ENCODE measurements at places on chromosomes 16 and 17.

- peak; percentile 49 for DNase-seq
These were observed 1.9 kb downstream of the CCR10 start for GRCh38 chr17:42679492-42680330.

GRCh38 chr17:4565209-4566141 lies 5.1 kb upstream of the GGT6 start:
- DNase-seq: no peak

DNA sequence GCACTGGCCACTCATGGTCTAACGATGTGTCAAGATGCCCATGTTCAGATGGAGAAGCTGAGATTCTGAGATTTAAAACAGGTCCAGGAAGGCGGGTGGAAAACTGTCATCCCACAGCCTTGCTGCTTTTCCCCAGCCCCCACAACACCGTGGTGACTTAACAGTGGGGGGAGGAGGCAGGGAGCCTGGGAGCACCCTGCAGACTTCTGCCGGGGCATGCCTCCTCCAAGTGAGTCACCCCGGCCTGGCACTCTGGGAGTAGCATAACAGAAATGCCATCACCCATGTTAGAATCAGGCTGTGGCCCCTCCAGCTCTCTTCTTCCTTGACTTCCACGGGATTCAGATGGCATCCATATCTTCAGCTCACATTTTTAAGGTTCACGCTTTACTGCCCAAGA lies 164.8 kb downstream of the CBLN1 start:
- no peak for DNase-seq

DNA sequence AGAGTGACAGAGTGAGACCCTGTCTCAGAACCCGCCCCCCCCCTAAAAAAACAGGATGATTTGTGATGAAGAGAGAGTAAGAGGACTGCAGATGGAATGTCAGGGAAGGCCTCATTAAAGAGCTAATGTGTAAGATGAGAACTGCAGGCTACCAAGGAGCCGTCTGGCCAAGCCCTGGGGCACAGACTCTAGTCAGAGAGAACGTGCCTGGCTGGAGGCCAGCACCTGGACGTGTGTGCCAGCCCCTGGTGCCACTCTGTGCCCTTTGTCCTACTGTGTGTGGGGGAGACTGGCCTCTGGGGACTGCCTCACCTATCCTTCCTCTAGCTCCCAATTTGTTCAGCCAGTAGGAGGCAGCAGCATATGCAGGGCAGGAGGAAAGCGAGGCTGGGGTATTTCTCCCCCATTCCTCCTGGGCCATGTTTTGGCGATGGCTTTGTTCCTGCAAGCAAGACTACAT lies 37.1 kb downstream of the KNOP1 start:
- no peak for DNase-seq

DNA sequence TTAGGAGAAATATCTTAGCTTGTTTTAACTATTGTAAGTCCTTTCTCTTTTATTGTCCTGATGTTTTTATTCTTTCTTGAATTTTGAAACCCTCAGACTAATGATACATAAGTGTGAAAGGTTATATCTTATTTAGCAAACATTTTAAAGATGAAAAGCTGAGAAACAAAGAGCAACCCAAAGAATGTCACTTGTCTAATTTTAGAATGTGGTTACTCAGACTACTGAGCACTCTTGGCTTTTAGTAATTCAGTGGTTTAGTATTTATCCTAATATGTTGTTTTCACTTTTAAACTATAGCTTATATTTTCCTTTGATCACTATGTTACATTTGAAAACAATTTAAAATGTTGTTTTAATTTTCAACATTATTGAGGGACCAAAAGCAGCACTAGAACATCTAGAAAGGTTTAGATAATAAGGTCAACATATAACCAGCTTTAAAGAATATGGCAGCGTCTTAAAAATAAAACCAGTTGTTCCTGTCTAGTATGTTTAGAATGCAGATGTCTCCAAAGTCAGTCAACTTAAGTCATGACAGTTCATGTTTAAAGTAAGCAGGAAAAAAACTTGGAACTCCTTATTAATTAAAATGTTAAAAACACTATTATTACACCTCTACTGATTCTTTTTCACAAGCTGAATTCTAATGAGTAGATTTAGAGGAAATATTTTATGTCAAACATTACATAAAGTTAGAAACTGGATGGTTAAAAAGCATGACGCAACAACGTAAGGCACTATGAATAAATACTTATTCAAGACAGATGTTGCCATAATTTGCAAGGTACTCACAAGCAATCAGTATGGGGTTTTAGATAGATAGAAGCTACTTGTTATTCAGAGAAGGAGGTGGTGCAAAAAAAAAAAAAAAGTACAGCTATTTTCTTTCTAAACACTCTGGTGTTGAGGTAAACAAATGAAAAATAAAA lies 2.4 kb downstream of the MBTD1 start:
- no peak for DNase-seq

GRCh38 chr16:88415713-88416323 lies 33.1 kb downstream of the ZNF469 start:
- DNase-seq: no peak

GRCh38 chr17:32901743-32902142 lies 24.8 kb upstream of the MYO1D start:
- DNase-seq: no peak

DNA sequence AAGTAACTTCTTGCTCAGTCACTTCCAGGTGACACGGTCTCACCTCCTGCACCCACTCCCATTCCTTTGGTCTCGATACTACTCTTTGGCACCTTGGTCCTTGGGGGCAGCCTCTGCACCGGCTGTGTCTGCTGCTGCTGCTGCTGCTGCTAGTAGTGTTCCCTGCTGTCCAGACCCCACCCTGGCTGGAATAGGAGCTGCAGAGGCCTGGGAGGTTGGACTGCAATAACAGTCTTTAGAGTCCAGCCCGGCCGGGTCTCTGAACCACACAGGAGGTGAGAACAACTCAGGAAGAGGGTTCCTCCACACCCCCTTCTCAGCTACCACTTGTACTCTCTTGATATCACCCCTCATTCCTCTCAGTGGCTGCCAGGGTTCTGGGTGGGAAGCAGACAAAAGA lies 231.1 kb upstream of the NLRP1 start:
- DNase-seq: no peak

DNA sequence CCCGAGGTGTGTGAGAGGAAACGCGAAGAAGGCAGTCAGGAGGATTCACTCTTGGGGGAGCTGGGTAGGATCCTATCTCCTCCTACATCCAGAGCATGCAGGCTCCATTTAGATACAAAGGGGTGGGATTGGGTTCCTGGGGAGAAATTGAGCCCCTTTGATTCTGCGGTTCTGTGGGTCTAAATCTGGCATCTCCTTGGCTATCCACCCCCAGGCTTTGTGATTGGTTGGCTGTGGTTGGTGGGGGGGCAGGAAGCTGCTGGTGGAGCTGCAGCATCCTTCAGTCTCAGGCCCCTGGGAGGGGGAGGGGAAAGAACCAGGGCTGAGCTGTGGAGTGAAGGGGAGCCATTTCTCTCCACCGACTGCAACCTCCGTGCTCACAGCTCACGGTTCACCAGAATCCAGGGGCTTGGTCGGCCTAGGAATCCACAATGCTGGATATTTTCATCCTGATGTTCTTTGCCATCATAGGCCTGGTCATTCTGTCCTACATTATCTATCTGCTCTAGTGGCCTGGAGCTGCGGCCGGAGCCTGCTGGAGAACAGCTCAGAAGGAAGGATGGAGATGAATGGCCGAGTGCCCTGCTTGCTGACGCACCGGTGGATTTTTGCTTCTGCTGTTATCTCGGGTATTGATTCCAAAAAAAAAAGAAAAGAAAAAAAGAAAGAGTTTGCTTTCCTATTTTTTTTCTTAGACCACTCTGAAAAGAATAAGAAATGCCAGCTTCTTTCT lies at the start of gene LASP1NB:
LASP1NB (plus strand) TSS at position 352 of the 733 bp plus-strand sequence.
- DNase-seq: no peak

GRCh38 chr16:68728523-68728922 lies 8.6 kb upstream of the CDH1 start:
- DNase-seq: no peak

- no peak for DNase-seq
These were observed 1.3 kb downstream of the C17orf58 start for GRCh38 chr17:67994817-67995569.

DNA sequence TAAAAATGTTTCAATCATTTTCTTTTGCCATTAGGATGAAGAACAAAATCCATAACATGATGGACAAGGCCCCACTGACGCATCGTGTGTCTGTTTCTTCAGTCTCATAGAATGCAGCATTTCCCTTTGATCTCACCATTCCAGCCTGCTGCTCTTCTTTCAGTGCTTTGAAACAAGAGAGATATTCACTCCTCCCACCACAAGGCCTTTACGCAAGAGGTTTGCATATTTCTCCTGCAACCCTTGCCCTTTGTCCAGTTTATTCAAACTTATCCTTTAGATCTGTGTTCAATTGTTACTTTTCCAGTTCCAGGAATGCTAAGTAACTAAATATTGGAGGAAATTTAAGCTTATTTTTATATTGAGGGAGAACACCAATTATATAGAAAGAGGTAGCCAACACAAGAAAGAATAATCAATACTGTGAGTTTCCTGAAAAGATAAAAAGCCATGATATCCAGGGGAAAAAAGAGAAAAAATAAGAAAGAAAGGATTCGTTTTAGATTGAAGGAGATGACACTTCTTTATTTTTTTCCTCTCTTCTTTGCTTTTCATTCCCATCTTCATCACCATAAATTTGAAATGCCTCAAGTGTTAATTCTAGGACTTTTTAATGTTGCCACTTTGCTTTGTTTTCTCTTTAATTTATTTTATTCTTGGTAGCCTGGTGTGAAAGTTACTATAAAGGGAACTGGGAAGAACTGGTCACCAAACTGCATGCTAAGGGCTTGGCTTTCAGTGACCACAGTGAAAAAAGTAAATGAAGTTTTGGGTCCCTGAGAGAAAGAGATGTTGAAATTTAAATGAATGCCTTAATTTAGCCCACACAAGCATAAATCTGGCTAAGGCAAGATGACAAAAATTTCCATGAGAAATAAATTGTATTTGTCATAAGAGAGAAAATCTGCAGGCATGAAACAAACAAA lies 102.1 kb downstream of the KIF2B start:
- no peak for DNase-seq

- DNase-seq: no peak
These were observed 43.9 kb upstream of the SLC5A11 start for GRCh38 chr16:24801761-24802302.

DNA sequence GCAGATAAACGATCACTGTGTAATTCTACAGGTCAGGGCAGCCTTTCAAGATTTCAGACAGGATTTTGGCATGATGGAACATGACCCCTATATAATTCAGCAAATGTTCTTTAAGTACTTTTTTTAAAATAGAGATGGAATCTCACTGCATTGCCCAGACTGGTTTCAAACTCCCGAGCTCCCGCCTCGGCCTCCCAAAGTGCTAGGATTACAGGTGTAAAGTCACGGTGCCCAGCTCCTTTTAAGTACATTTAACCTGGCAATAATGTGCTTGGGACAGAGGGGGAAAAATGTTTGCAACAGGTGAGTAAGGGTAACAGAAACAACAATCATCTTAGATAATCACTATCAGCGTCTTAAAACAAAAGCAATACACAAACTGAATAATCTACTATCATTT lies 66.5 kb upstream of the PSMD7 start:
- DNase-seq: no peak

GRCh38 chr17:75518201-75518600 lies 1.9 kb downstream of the TSEN54 start:
- DNase-seq: no peak

DNA sequence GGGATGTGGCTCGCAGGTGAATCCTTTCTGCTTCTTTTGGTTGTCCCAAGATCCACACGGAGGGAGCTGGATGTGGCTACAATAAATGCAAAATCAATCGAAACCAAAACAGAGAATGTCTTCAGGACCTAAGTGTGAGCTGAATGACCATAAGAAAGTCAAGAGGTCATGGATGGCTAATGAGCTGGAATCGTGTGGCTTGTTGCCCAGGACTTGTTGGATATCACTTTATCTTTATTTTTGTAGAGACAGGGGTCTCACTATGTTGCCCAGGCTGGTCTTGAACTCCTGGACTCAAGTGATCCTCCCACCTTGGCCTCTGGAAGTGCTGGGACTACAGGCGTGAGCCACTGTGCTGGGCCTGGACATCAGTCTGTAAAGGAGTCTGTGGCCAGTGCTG lies 326.8 kb upstream of the N4BP1 start:
- DNase-seq: no peak

DNA sequence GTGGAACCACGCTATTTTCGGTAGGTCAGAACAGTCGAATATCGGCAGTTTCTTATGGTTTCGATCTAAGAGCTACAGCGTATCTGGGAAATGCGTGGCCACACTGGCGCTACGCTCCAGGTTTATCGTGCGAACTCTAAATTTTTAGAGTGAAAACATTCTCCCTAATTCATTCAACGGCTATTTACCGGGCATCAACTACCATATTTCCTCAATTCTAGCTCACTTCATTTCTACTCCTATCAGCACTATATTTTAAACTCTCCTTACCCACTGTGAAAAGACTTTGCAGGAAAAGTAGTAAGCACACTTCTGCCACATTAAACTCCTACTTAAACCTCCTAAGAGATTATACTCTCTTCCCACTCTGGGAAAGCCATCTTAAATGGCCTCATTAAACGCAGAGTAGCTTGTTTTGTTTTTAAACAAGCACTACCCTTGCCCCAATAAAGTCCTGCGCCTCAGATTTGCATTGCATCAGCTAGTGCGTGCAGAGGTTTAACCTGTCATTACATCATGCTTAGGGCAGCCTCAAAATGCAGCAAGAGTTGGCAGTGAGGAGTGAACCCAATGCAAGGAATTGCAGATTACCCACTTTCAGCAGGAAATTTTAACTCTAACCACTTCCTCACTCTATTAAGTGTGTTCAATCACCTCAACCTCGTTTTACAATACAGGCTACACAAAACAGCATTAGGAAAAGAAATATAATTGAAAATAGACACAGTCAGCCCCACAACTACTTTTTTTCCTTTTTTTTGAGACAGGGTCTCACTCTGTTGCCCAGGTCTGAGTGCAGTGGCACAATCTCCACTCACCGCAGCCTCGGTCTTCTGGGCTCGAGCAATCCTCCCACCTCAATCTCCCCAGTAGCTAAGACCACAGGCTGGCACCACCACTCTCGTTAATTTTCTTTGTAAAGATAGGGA lies 18.8 kb downstream of the SIAH1 start:
- peak; percentile 26 for DNase-seq

GRCh38 chr16:88809068-88809675 lies 2.6 kb downstream of the APRT start:
- no peak for DNase-seq

DNA sequence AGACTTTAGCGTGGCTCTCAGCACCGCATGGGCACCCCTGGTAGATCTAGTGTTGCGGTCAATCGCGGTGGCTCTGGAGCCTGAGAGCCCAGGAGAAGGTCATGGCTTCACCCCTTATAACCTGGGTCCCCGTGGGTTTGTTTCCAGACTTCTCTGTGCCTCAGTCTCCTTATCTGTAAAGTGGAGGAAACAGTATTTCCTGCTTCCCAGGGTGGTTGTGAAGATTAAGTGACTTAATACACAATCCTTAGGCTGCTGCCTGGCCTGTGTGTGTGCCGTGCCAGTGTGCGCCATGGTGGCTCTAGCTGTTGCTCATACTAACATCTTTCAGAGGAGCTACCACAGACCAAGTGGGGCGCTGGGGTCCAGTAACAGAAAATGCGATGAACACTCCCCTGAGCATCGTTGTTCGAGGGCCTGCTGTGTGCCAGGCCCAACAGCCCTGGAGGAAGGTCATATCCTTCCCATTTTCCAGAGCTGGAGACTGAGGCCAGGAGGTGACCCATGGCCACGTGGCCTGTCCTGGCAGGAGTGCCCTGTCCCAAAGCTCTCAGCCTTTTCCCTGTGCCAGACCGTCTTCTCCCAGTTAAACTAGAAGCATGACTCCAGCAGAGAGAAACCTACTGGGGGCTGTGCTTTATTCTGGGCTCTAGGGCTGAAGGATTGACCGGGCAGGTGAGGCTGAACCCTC lies 70.1 kb downstream of the CMIP start:
- no peak for DNase-seq

GRCh38 chr16:49739381-49739780 lies 116.5 kb downstream of the ZNF423 start:
- no peak for DNase-seq

Measured in stimulated activated CD8-positive, alpha-beta memory T cell treated with anti-CD3 and anti-CD28 coated beads, Interleukin-15, amount 100 ng/mL, for 4 hours (primary cell).